ENCODE measurements at places on chromosomes 6 and 20. TPM values are rescaled to one million over a fixed set of nuclear protein-coding genes. Genes with fewer than 3 reads are reported as not detected.

DNA sequence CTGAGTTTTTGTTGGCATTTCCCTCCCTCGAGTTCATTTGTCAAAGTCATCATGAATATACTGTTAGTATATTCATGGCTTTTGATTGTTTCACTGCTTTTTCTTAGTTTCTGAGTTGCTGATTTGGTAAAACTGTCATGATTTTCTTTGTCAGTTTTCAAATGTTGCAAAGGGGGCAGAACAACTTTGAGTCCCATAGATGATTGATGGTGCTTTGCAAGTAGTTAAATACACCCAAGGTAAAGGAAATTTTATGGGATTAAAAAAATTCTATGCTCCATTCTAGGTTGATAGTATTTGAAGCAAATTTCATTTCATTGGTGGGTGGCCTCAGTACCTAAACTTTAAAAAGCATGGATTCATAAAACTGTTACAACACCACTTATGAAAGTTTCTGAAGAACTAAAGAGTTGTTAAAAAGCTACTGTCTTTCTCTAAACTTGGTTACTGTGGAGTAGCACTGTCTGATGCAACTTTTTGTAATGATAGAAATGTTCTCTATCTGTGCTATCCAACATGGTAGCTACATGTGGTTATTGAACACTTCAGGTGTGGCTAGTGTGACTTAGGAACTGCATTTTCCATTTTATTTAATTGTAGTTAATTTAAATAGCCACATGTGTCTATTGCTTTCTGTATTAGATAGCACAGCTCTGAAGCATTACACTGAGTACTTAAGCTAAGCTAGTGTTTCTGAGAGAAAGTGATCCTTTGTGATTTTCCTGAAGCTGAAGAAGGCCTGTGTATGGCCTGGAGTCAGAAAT, 153.6 kb downstream of the ZFAND3 start:
- no peak for DNase-seq

DNA sequence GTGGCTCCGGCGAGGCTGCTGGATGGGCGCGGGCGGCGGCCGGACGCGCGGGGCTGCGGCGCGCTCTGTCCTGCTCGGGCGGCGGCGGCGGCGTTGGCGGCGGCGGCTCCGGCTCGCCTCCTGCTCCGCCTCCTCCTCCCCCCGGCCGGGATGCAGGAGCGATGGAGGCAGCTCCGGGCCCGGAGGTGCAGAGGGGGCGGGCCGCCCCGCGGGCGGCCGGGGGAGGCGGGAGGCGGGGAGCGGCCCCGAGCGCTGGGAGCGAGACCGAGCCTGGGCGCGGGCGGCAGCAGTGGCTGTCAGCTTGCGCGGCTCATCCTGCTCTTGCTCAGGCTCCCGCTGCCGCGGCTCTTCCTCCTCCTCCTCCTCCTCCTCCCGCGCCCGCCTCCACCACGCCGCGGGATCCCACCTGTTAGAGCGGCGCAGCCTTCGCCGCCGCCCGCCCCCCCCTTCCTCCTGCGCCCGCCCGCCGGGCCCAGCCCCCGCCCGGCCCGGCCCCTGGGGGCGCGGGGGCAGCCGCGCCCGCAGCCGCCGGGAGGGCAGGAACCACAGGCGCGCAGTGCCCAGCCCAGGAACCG, at the start of gene NOL4L:
Gene NOL4L, minus strand, starts transcription at position 323 of the 575 bp plus-strand sequence. CDS start 443 bp downstream, outside the sequence.
- DNase-seq, result no peak

The NFATC2 gene
- total RNA-seq, result 8.6 TPM

DNA sequence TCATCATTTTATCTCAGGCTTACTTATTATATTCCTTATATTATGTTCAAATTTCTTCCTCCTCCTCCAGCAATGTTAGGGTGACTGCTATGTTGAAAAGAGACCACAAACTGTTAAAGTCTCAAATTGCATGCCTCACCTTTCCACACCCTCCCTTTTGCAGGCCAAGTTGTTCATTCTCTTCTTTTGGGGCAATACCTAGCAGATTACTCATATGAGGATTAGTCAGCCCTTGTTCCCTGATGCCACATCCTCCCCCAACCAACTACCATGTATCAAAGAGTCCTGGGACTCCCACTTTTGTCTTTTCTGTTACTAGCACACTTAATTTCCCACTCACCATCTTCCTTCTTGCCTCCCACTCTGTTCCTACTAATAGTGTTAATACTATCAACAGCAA, 434.7 kb downstream of the BCKDHB start:
- DNase-seq, result no peak

DNA sequence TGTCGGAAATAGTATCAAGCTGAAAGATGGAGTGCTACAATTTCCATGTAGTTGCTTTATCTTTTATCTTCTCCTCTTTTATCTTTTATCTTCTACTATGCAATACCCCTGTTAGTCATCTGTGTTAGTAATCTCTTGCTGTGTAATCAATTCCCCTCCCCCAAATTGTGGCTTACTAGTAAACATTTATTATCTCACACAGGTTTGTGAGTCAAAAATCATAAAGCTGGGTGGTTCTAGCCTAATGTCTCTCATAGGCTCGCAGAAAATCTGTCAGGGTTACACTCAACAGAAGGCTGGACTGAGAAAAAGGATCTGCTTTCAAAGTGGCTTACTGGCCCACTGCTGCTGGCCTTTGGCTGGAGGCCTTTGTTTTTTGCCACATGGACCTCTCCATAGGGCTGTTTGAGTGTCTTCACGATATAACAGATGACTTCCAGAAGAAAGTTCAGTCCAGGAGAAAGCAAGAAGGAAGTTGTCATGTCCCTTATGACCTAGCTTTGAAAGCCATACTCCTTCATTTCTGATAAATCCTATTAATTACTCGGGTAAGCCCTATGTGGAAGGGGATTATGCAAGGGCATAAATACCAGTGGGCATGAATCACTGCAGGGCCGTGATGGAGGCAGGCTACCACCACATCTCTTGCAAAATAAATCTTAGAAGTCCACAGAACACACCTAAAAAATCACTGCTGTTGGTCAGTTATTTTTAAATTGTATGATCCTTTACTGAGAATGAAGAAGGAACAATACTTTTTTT, 24.5 kb upstream of the PTCHD4 start:
- no peak for DNase-seq

GRCh38 chr6:117605169-117605826, 3.0 kb upstream of the GOPC start:
- DNase-seq, result no peak

GRCh38 chr20:20638878-20639277, 73.6 kb downstream of the RALGAPA2 start:
- no peak for DNase-seq

DNA sequence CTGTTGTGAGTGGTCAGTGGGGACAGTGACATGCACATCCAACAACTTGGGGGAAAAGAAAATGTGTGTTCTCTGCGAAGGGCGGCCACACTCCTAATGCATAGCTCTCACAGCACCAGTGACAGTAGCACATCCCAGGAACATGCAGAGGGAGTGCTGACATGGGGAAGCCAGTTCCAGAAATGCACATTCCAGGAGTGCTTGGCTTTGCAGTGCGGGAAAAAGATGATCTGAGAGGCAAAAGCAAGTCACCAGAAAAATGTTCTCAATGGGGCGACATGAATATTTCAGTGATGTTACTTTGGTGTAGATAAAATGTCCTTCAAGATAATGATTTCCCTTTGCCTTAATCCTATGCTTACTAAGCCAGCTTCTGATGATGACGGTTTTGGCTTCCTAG, 42.9 kb upstream of the PDE10A start:
- no peak for DNase-seq

The NRSN2 gene
- total RNA-seq, result 30.7 TPM

DNA sequence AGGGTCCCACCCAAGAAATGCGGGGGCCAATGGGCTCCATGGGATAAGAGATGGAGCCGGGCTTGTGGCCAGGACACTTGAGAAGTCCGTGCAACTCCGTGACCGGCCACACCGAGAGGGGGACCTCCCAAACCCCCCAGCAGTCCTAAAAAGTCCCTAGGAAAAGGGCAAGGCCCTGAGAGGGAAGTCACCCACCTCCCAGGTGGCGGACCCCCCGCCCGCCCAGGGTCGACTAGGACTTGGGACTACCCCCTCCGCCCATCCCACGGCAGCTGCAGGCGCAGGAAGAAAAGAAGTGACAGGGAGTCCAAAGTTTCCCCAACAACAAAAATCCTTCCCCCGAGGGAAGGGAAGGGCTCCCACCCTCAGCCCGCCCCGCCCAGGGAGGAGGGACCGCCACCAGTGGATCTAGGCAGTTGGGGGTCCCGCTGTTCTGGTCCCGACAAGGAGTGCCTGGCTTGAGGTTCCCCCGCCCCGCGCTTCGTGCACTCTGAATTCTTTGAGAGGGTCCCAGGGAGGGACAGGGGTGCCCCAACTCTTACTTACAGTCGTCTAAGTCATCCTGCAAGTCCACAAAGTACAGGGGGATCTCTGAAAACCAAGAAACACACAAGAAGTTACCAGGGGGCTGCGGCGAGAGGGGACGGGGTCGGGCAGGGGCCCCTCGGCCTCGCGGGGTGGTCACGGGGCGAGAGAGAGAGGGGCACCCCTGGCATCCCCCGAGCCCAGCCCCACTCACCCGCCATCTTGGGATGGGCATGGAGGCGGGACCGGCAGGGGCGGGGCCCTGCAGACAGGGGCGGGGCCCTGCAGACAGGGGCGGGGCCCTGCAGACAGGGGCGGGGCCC, 611 bp upstream of the RAB22A start:
- peak; percentile 66 for DNase-seq

GRCh38 chr20:11912013-11912658, 5.6 kb upstream of the BTBD3 start:
- DNase-seq, result no peak

- no peak for DNase-seq
Measured at GRCh38 chr6:118467181-118467580, 80.9 kb upstream of the PLN start.

DNA sequence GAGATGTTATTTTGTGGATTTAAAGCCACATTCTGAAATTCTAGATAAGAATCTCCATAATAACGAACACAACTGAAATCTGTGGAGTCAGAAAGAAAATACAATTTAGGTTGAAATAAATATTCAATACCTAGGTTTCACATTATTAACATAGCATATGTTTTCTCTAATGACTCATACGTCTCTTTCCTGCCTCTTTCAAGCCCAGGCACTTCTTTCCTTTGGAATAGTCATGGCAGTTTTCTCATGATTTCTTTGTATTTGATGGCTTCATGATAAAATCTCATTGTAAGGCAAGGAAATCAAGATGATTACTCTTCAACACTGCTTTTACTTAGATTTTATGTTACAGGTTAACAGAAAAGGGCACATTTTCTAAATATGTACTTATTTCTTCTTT, 803.7 kb downstream of the PHF3 start:
- DNase-seq, result no peak

The HTR1B gene
- not detected for total RNA-seq

The C6orf58 gene
- not detected for total RNA-seq

DNA sequence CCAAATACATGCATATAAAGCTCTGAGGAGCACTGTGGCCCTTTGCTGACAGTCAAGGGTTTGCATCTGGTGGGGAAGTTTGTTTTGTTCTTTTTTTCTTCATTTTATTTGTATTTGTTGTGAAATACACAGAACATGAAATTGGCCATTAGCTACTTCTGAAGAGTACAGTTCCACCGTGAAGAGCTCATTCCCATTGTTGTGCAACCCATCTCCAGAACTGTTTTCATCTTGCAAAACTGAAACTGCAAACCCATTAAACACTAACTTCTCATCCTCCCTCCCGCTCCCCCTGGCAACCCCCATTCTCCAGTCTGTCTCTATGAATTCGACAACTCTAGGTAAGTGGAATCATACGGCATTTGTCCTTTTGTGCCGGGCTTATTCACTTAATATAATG, 231.3 kb downstream of the TFAP2C start:
- no peak for DNase-seq

- DNase-seq, result no peak
Measured at GRCh38 chr6:133259561-133259960, 18.4 kb downstream of the EYA4 start.

DNA sequence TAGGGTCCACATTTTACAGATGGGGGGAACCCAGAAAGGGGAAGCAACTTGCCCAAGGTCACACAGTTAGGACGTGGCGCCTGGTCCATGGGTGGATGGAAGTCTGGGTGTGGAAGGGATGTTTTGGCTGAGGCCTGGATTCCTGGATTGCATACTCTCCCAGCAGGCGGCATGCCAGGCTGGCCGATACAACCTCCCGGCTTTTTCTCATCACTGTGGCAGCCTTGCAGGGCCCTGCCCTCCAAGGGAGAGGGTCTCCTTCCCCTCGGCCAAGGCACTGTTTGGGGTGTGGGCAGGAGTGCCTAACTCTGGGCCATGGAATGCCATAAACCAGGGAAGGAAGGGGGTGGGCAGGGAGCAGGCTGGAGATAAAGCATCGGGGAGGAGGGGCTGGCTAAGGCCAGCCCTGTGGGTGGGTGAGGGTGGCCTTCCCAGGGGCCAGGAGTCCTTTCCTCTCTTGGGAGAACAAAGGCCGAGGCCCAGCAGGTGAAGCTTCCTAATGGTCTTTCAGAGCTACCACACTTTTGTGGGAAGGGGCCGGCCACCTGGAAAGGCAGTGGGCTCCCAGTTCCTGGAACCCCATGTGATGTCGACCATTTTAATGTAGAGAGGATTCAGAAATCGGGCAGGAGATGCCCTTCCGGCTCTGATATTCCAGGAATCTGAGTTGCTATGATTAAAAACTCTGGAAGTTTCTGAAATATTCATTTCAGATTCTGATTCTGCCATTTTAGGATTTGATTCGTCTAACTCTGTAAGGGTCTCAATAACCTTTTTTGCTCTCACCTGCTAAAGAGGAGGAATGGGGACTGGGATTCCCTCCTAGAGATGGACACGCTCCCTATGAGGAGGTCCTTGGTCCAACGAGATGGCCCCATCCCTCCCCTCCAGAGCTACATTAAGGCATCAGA, 4.2 kb downstream of the FOXS1 start:
- no peak for DNase-seq

The NTSR1 gene
- total RNA-seq, result 0.43 TPM

- DNase-seq, result no peak
Measured at GRCh38 chr6:113432521-113433334, 424.4 kb upstream of the MARCKS start.

The WFDC10B gene
- not detected for total RNA-seq

DNA sequence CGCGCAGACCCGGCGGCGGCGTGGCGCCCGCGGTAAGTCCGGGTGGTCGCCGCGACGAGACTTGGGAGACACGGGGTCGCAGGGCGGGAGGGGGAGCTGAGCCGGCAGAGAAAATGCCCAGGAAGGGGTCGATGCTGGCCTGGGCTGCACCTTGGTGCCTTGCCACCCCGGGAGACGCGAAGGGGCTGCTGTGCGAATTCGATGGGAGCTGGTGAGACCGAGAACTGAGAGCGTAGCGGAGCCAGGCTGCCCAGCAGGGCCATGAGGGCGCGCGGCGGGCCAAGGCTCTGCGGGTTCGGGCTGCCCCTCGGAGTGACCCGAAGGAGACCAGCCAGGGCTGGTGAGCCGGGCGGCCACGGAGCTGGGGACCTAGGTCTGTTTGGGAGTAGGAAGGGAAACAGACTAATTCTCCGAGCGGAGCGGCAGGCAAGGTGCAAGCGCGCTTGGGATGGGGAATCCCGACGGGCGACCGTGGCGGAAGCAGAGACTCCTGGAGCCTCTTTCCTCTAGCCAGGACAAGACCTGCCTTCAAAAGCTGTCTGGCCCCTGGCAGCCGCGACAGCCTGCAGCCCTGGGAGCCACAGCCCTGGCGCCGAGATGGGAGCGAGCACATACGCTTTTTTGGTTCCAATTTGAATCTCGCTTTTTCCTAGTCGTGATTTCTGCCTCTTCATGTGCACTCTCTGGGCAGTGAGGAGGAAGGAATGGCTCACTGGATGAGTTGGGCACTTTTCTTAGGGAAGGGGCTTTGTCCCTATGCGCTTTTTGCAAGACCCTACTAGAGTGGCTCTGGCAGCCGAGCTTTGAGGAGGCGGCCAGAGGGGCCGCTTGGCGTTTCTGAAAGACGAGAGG, 691 bp downstream of the SYNDIG1 start:
- no peak for DNase-seq
